ENCODE measurements at places on chromosomes 5 and 9. TPM values are rescaled to one million over a fixed set of nuclear protein-coding genes. Genes with fewer than 3 reads are reported as not detected.

DNA sequence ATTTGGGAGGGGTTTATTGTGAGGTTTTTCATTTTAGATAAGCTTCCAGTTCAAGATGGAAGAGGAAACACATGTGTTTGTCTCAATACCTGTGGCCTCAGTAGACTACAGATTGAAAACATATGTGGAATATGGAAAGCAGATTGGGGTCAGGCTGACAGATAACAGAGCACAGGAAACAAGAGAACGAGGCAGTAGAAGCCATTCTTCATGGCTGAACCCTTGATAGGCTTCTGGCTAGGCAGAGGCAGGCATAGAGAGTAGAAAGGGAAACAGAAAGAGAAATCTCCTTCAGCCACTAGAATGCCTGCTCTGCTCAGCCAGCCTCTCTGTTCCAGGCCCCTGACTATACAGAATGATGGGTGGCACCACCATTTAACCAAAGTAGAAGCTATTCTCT, 152.5 kb downstream of the MUSK start:
- H3K4me1 ChIP-seq: peaks cover 1% of the 10 kb centered on the region
- H3K4me3 ChIP-seq: no peak overlapping the region
- no peak for DNase-seq
- no peaks in the 10 kb centered on the region for H3K27me3 ChIP-seq
- H3K36me3 ChIP-seq: no peaks in the 10 kb centered on the region

GRCh38 chr5:80747922-80748321, 93.1 kb upstream of the DHFR start:
- DNase-seq: no peak
- peaks cover 28% of the 10 kb centered on the region for H3K36me3 ChIP-seq
- H3K27me3 ChIP-seq: no peaks in the 10 kb centered on the region
- H3K4me1 ChIP-seq: peaks cover 4% of the 10 kb centered on the region

PIP5K1B gene
- total RNA-seq: 2.0 TPM

RNF180 gene
- total RNA-seq: 10.9 TPM

GRCh38 chr5:400282-401145, 42.5 kb upstream of the EXOC3 start:
- H3K27ac ChIP-seq: peak overlapping the region; percentile 88
- H3K4me1 ChIP-seq: no peaks in the 10 kb centered on the region
- no peak overlapping the region for H3K4me3 ChIP-seq
- H3K36me3 ChIP-seq: no peaks in the 10 kb centered on the region
- peak; percentile 2 for DNase-seq
- peaks cover 38% of the 10 kb centered on the region for H3K27me3 ChIP-seq

OR1Q1 gene
- total RNA-seq: not detected

- peaks cover 4% of the 10 kb centered on the region for H3K27me3 ChIP-seq
- H3K4me1 ChIP-seq: peaks cover 6% of the 10 kb centered on the region
- no peak overlapping the region for H3K4me3 ChIP-seq
- no peaks in the 10 kb centered on the region for H3K36me3 ChIP-seq
- DNase-seq: no peak
- H3K27ac ChIP-seq: no peak overlapping the region
These were observed 80.5 kb downstream of the RFK start for GRCh38 chr9:76313771-76314170.

GRCh38 chr9:14373336-14373666, 59.4 kb upstream of the NFIB start:
- no peaks in the 10 kb centered on the region for H3K36me3 ChIP-seq
- DNase-seq: no peak
- no peak overlapping the region for H3K4me3 ChIP-seq
- H3K27ac ChIP-seq: no peak overlapping the region

DNA sequence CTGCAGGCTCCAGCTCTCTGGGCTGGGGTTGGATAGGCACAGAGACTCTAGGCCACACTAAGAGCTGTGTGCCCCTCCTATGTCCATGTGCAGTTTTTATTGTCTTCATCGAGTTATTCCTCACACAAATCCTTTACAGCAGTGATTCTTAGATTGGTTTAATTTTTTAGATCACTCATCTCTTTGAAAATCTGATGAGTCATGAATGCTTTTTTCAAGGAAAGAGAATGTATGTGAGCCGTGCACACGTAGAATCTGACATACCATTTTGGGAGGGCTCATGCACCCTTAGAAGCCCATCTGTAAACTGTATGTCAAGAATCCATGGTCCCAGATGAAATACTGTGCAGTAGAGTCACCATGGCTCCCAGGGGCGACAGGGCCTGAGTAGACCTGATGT, 100.7 kb upstream of the S1PR3 start:
- no peaks in the 10 kb centered on the region for H3K36me3 ChIP-seq
- no peaks in the 10 kb centered on the region for H3K4me1 ChIP-seq
- no peak overlapping the region for H3K27ac ChIP-seq
- H3K27me3 ChIP-seq: peaks cover 3% of the 10 kb centered on the region
- no peak for DNase-seq
- no peak overlapping the region for H3K4me3 ChIP-seq

DNA sequence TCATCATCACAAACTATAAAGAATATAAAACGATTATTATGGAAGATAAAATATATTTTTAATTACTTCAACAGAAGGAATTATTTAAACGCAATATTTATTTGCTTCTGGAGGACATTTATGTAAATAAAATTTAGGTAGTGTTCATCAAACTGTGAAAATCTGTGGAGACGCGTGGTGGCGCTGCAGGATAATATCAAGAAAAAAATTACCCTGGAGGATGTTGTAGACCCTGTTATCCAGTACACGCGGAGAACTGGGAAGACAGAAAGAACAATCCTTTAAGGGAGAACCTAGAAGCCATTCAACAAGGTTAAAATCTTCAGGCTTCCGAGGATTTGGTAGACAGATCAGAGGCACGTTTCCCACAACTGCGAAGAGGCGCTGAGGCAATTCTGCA, at the start of gene PCDHB12:
Gene PCDHB12, plus strand, starts transcription at position 242 of the 400 bp plus-strand sequence. CDS start 189 bp downstream, outside the sequence.
- H3K36me3 ChIP-seq: peaks cover 25% of the 10 kb centered on the region

- no peaks in the 10 kb centered on the region for H3K27me3 ChIP-seq
- no peak overlapping the region for H3K4me3 ChIP-seq
- DNase-seq: no peak
- peaks cover 29% of the 10 kb centered on the region for H3K36me3 ChIP-seq
These were observed 44.2 kb downstream of the NLN start for GRCh38 chr5:65766175-65766574.

DNA sequence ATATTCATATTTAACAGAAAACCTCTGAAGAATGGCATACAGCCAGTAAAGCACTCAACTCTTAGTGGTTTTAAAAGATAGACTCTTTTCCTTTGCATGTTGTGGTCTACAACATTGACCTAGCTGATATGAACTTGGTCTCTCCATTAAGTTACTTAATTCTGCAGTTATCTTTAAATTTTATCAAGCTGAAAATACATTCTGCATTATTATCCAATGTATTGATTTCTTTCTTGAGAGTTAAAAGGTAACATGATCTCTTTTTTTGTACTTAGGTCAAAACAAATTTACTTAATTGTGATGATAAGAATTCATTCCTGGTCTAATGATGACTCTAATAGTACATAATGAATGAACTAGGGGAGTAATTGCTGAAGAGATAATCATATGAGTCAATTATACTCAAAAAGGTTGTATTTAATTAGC, 132.9 kb downstream of the STARD4 start:
- H3K36me3 ChIP-seq: no peaks in the 10 kb centered on the region
- no peak for DNase-seq
- peaks cover 6% of the 10 kb centered on the region for H3K4me1 ChIP-seq
- H3K27ac ChIP-seq: no peak overlapping the region
- no peak overlapping the region for H3K4me3 ChIP-seq

C9orf153 gene
- total RNA-seq: 0.69 TPM

GRCh38 chr9:114938687-114939575, 8.5 kb upstream of the TNFSF8 start:
- no peak overlapping the region for H3K27ac ChIP-seq
- no peak overlapping the region for H3K4me3 ChIP-seq
- DNase-seq: no peak
- no peaks in the 10 kb centered on the region for H3K36me3 ChIP-seq

GRCh38 chr5:177431317-177432142, 5.1 kb downstream of the GRK6 start:
- H3K4me3 ChIP-seq: no peak overlapping the region
- H3K36me3 ChIP-seq: peaks cover 2% of the 10 kb centered on the region
- no peak for DNase-seq
- H3K27me3 ChIP-seq: no peaks in the 10 kb centered on the region

DNA sequence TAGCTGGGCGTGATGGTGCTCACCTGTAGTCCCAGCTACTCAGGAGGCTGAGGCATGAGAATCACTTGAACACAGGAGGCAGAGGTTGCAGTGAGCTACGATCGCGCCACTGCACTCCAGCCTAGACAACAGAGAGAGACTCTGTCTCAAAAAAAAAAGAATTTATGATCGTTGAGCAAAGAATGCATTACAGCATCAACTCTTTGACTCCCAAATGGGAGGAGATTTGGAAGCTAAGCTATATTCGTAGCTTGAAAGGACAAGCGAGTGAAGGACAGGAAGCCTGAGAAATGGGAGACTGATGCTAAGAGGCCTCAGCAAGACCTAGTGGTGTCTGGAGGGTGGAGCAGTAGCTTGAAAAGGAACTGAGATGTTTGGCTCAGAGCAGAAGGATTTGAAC, 10.3 kb upstream of the CCIN start:
- no peaks in the 10 kb centered on the region for H3K36me3 ChIP-seq
- DNase-seq: no peak
- peaks cover 4% of the 10 kb centered on the region for H3K4me1 ChIP-seq
- H3K27me3 ChIP-seq: peaks cover 6% of the 10 kb centered on the region
- no peak overlapping the region for H3K27ac ChIP-seq

- H3K4me3 ChIP-seq: peak overlapping the region; percentile 99
- H3K4me1 ChIP-seq: peaks cover 25% of the 10 kb centered on the region
- DNase-seq: no peak
These were observed 1.9 kb upstream of the GPBP1 start for GRCh38 chr5:57171816-57172465.

DNA sequence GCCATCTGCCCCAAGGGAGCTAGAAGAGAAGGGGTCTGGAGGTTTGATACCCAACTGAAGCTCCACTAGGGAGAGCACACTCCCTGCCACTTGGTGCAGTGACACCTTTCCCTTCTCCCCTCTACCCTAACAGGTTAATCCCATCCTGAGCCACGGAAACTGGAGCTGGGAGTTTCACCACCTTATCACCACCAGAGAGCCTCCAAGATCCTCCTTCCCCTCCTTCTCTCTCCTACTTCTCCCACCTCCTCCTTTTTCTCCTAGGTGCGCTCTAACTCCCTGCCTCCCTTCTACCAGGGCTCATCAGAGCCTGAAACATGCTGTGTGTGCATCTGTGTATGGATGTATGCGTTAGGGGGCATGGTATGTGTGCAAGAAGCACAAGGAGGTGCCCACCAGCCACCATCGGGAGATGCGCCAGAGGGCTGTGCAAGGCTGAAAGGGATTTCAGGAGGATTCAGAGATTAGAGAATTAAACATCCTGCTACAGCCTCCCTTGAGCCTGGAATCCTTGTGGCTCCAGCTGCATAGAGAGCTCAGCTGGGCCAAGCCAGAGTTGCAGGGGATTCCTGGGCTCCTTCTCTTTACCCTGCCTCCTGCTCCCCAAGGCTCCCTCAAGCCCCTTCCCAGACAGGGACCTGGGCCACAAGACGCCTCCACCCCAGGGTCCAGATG, 89.8 kb downstream of the PCDH1 start:
- H3K4me3 ChIP-seq: no peak overlapping the region
- H3K27ac ChIP-seq: no peak overlapping the region
- peaks cover 6% of the 10 kb centered on the region for H3K4me1 ChIP-seq
- DNase-seq: no peak
- H3K27me3 ChIP-seq: peaks cover 31% of the 10 kb centered on the region

DNA sequence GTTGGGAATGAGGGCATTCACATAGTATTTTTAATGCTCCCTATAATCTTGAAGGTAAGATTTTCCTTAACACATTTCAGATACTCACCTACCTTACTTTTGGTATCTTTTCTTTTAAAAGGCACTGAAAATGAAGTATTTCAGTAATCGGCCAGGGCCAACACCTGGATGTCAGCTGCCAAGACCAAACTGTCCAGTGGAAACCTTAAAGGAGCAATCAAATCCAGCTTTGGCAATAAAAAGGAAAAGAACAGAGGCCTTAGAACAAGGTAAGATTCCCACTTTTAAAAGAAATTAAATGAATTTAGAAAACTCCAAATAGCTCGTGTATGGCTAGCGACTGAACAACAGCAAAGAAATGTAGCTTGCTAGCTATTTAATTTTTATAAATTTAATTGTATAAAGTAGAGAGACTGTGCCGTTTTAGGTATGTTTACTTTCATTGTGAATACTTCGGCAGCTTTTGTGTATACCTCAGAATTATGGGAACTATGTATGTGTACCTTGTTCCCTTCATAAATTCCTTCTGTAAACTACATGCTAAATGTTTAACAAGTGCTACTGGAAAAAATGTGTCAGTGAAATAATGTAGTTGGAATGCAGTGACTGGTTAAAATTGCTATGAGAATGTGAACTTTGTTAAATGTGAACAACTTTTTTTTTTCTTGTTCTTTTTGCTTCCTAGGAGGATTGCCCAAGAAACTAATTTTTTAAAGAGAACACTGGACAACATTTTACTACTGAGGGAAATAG, 41.9 kb downstream of the CDK7 start:
- H3K4me3 ChIP-seq: no peak overlapping the region
- DNase-seq: no peak
- peaks cover 13% of the 10 kb centered on the region for H3K36me3 ChIP-seq
- no peak overlapping the region for H3K27ac ChIP-seq
- H3K4me1 ChIP-seq: no peaks in the 10 kb centered on the region

SLCO4C1 gene
- total RNA-seq: 4.0 TPM

ALDOB gene
- not detected for total RNA-seq

DNA sequence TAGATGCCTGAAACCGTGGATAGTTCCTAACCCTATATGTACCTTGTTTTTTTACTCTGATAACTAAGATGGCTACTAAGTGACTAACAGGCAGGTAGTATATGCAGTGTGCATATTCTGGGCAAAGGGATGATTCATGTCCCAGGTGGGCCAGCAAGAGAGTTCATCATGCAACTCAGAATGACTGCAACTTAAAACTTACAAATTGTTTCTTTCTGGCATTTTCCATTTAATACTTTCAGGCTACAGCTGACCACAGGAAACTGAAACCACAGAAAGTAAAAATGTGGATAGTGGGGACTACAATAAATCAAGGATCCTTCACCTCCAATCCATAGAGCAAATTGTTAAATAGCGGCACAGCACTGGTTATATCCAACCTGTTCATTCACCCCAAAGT, 30.7 kb upstream of the VCAN start:
- H3K4me1 ChIP-seq: peaks cover 4% of the 10 kb centered on the region
- peaks cover 6% of the 10 kb centered on the region for H3K36me3 ChIP-seq
- H3K27ac ChIP-seq: no peak overlapping the region
- H3K4me3 ChIP-seq: no peak overlapping the region

ZCCHC10 gene
- 23.1 TPM for total RNA-seq

GRCh38 chr9:110047232-110047954, 160.6 kb downstream of the C9orf152 start:
- peak overlapping the region; percentile 78 for H3K4me3 ChIP-seq
- H3K36me3 ChIP-seq: no peaks in the 10 kb centered on the region
- peaks cover 68% of the 10 kb centered on the region for H3K27me3 ChIP-seq
- DNase-seq: no peak

NPDC1 gene
- total RNA-seq: 73.2 TPM

- no peaks in the 10 kb centered on the region for H3K4me1 ChIP-seq
- H3K36me3 ChIP-seq: no peaks in the 10 kb centered on the region
- H3K27me3 ChIP-seq: no peaks in the 10 kb centered on the region
- H3K4me3 ChIP-seq: no peak overlapping the region
- DNase-seq: no peak
These were observed 46.3 kb downstream of the SMIM15 start for GRCh38 chr5:61115968-61116367.
